GM19239 (cell line): ENCODE measurements at places on chromosomes 16 and 17.

GRCh38 chr17:5003214-5003867, 5.6 kb downstream of the KIF1C start:
- DNase-seq: no peak

DNA sequence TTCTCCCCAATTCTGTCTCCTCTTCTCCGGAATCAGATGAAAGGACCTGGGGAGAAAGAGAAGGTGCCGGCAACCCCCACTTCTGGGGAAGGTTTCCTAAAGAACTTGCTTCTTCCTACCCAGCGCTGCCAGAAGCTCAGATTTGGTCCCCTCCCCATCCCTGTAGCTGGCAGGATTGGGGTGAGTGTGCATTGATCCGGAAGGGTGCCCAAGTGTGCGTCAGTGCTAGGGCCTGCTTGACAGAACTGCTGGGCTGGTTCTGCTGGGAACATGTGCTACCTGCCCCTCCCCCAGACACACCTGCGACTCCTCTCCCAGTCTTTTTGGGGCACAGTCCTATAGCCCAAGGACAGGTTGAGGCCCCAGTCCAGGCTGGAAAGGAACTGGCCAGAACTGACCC, 3.3 kb downstream of the ARL4D start:
- DNase-seq: no peak

GRCh38 chr17:68057531-68057952, 22.0 kb downstream of the KPNA2 start:
- DNase-seq: no peak

GRCh38 chr17:44376124-44376523, 12.5 kb upstream of the FAM171A2 start:
- no peak for DNase-seq

GRCh38 chr16:75064403-75065148, 52.0 kb downstream of the LDHD start:
- no peak for DNase-seq

- no peak for DNase-seq
Observed at GRCh38 chr17:74646231-74646630, 22.7 kb upstream of the CD300E start.

GRCh38 chr16:52466994-52467393, 79.9 kb downstream of the TOX3 start:
- DNase-seq: no peak

DNA sequence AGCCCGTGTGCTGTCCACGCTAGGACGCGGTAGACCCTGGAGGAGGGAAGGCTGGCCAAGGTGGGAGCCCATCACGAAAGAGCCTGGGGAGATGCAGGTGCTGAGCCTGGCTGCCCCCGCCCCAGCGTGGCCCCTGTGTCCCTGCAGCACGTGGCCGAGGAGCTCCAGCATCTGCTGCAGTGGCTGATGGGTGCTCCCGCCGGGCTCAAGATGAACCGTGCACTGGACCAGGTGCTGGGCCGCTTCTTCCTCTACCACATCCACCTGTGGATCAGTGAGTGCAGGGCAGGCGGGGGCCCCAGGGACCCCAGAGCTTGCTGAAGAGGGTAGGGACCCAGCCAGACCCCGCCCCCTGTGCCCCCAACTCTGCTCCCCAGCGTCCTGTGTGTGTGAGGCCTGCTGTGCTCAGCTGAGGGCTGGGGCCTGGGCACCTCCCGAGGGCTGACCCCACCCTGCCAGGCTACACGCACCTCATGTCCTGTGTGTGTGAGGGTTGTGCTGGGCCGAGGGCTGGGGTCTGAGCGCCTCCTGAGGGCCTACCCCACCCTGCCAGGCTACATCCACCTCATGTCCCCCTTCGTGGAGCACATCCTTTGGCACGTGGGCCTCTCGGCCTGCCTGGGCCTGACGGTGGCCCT, 8.6 kb downstream of the PIGQ start:
- DNase-seq: no peak

DNA sequence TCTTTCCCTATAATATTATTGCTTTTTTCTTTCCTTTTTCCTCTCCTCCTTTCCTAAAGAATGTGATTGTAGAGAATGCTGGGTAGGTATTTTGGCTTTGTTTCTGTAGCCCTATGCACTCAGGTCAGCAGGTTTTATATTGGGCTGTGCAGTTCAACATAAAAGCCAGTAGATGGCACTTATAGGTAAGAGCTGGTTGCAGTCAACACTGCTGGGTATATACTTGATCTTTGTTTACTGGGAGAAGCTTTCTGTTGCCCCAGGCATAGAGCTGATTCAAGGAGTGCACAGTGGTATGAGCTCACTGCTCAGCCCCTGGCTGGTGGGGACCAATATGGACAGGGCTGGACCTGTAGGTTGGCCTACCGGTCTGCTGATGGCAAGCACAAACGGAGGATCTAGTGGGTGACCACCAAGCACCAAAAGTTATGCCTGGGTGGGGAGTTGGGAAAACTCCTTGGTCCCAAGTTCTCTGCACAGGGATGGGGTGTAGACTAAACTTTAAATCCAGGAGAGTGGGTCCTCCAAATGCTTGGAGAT, 378.9 kb downstream of the PMP22 start:
- no peak for DNase-seq

GRCh38 chr16:49061137-49061714, 220.4 kb downstream of the CBLN1 start:
- no peak for DNase-seq

- DNase-seq: no peak
Observed at GRCh38 chr17:29138971-29139691, 41.1 kb downstream of the MYO18A start.

DNA sequence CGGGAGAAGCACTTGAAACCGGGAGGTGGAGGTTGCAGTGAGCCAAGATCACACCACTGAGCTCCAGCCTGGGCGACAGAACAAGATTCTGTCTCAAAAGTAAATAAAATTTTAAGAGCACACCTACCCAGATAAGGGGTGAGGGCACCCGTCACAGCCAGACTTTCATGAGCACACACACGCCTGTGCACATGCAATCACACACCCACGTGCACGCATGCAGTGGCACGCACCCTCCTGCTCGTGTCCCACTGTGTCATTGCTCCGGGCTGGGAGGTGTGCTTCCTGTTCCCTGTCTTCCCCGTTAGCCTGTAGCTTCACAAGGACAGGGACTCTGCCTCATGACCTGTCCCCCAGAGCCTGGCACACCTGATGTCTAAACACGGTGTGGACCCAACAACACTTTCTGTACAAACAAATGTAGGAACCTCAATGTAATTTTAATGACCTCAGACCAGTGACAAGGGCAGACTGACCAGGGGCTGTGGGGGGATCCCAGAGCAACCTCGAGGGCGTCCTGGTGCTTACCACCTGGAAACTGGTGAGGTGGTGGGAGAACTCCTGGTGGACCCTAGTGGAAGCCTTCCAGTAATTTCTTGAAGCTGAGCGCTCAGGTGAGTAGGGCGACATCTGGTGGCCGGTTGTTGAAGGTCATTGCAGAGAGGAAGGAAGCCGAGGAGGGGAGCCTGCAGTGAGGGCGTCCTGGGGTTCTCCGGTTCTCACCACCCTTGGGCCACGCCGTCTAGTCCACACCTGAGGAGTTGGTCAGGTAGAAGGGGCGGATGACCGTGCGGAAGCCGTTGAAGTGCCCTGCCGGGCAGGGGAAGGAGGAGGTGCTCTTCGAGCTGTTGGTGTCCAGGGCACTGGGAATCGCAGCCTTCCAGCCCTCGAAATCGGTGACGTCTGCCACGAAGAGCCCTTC, 8.6 kb downstream of the LGALS3BP start:
- peak; percentile 88 for DNase-seq

DNA sequence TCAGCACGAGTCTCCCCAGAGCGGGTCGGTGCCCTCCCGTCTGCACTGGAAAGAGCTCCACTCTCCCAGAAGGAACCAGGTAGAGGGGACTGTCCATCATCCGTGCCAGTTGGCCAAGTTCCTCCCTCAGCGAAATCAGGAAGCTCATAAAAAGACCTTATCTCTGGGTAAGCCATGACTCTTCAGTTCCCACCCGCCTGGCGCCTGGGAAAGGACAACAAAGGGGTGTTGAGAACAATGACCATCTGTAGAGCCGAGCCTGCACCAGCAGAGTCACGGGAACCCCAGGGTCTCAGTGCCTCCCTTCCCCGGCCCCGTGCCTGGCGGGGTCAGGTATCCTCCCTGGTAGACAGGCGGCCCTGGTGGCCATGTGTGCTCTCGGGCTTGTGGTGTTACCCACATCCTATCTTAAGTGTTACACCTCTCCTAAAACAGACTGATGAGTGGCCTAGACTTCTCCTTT, 190.7 kb downstream of the AXIN2 start:
- no peak for DNase-seq

DNA sequence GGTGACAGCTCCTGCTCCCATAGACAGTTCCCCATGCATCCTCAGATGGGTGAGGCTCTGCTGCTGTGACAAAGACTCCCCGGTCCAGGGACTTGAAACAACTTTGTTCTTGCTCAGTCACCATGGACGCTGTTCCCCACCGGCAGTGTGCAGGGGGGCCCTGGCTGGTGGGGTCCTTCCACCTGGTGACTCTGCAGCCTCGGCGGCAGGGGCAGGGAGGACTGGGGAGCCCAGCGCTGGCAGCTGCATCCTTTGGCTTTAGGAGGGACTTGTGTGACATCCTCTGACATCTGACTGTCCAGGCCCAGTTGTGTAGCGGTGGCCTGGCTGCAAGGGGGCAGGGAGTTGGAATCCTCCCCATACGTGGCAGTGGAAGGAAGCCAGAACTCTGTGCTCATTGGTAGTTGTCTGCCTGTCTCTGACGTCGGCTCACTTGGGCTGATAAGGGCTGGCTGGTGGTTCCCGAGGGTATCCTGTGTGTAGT, 107.3 kb downstream of the CMIP start:
- DNase-seq: no peak

- no peak for DNase-seq
Observed at GRCh38 chr17:42184713-42185620, at the start of gene HCRT. Gene HCRT, minus strand, starts transcription at chr17:42185452. Its CDS starts 87 bp downstream, at chr17:42185365.

DNA sequence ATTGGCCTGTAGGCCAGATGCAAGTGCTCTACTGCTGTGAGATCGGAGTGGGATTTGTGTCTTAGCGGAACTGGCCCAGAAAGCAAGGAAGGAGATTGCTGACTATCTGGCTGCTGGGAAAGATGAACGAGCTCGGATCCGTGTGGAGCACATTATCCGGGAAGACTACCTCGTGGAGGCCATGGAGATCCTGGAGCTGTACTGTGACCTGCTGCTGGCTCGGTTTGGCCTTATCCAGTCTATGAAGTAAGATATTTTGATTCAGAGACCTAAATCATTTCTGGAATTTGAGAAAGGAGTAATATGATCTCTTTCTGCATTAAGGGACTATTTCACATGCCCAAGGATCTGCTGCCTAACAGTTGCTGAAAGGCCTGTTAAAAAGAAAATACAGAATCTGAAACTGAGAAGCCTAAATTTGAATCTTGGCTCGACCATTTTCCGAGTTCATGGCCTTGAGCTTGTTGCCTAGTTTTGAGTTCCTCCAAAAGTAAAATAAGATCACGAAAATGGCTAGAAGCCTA, 21.1 kb downstream of the IST1 start:
- DNase-seq: no peak

DNA sequence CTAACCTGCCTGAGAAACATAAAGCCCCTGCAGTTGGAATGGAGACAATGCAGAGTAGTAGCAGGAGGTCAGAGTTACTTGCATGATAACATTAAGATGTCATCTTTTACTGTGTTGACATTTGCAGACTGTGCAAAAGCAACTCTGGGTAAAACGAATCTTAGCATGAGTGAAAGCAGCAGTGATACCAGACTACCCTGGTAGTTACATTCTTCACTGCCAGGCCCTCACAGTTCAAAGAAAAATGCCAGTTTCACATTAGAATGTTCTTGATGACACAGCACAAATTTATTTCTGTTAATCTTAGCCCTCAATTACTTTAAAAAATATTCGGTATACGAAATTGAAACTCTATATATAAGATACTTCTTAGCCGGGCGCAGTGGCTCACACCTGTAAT, 12.2 kb downstream of the MPHOSPH6 start:
- no peak for DNase-seq

GRCh38 chr17:56835264-56835585, 1.3 kb downstream of the DGKE start:
- DNase-seq: no peak

- DNase-seq: no peak
Observed at GRCh38 chr17:40180694-40181093, 3.4 kb downstream of the RAPGEFL1 start.

- no peak for DNase-seq
Observed at GRCh38 chr16:4537376-4538343, 913 bp downstream of the CDIP1 start.

- no peak for DNase-seq
Observed at GRCh38 chr17:13001991-13002615, 15.7 kb downstream of the ELAC2 start.

DNA sequence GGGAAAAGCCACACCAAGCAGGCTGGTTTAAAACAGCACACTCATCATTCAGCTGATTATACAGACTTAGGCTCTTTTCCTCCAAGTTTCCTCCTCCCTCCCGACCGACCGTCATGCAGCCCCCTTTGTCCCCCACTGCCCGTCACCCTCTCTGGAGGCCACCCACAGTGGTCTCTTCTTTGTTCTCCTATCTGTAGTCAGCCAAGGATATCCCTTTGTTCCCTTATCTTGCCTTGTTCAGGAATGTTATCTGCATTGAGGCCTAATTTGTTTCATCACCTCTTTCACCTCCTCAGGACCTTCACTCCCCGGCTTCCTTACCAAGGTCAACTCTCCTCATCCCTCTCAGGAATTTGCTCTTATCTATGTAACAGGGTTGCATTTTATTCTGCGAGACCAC, 186.4 kb upstream of the CDH13 start:
- DNase-seq: no peak

DNA sequence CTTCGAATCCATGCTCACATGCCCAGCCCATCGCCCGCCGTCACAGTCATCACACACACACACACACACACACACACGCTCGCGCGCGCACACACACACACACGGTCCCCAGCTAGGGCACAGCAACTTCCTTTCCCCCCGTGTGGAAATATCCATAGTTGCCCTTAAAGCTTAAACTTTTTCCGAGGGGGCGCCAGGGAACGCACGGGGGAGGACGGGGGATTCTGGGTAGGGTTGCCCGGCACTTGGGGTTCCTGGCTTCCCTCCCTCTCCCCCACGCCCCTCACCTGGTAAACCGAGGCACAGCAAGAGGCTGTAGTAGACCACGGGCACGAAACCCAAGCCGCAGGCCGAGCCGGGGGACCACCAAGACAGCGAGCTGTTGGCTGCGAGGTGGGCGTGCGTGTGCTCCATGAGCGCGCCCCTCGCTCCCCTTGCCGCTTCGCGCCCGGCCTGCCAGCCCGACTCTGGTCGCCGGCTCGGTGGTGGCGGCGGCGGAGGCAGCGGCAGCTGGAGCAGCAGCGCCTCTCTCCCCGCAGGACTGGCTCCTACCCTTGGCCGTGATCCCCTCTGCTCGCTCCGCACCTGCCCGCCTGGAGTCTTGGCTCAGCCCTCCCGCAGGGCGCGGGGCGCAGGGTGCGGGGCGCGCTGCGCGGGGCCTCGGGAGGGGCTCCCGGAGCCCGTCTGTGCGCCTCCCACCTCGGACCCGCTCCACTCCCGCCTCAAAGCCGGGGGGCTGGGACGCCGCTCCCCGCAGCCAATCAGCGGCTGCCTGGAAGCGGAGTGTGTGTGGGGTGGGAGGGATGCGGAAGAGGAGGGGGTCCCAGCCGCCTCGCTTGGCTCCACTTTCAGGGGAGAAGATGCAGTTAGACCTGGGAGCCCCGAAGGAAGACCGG, at the start of gene GPR139:
TSS of gene GPR139 (minus strand) at position 688 of the 896 bp plus-strand sequence. CDS start at position 414, 274 bp downstream.
- no peak for DNase-seq
